SK-MEL-5 (cell line): ENCODE measurements at places on chromosomes 12 and 14.

- DNase-seq = no peak
Measured at GRCh38 chr12:100254876-100255275, 12.0 kb downstream of the DEPDC4 start.

GRCh38 chr14:35223927-35224326, 68.3 kb upstream of the PSMA6 start:
- DNase-seq = no peak

DNA sequence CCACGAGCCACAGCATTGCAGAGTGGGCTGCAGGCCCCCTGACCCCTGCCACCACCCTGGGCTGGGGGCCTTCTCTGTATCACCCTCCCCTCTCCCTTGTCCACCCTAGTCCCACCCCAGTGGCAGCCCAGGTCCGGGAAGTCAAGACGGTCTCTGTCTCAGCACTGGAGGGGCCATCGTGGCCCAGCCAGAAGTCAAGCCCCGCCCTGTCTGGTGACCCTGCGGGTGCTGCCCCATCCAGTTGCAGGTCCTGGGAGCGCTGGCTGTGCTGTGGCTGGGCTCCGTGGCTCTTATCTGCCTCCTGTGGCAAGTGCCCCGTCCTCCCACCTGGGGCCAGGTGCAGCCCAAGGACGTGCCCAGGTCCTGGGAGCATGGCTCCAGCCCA, 2.7 kb downstream of the PLD4 start:
- DNase-seq = no peak

- DNase-seq = no peak
Measured at GRCh38 chr14:53016491-53016890, 65.6 kb upstream of the FERMT2 start.

DNA sequence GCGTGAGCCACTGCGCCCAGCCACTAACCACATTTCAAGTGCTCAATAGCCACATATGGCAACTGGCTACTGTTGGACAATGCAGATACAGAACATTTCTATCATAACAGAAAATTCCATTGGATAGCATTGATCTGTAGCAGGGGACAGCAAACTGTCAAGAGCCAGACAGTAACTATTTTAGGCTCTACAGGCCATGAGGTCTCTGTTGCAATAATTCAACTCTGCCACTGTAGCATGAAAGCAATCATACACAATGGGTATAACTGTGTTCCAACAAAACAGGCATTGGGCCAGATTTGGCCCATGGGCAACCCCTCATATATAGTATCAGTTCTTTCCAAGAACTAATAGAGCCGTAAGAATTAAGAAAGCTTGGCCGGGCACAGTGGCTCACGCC, 8.0 kb downstream of the CSRNP2 start:
- peak; percentile 91 for DNase-seq

DNA sequence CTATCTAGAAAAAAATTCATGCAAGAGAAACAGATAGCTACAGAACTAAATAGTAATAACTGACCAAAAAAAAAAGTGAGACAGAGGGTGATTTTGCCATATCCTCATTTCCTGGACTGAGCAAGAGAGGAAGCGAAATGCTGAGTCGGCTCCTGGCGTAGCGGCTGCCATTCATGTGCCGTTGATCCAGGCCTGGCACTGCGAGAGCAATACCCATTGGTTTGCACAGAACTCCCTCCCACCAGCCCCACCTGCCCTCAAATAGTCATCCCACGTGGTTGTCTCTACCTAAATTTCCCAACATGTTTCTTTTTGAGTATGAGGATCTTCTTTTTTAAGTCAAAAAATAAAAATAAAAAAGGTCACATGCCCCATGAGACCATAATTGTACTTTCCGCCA, 9.4 kb upstream of the WNT5B start:
- no peak for DNase-seq

DNA sequence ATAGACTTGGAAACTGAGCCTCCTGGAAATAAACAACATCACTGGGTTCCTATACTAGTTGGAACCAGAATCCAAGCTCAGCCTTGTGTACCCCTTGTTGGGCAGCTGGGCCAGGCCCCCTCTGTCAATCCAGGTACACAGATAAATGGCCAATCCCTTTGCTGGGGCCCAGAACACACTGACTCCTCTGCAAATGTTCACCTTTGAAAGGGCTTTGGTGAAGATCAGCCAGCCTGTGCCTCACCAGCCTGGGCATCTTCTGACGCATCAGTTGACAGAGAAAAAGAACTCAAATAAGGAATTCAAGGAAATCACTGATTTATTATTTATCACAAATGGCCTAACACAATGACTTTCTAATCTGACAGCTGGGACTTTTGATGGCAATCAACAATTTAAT, 1090.2 kb downstream of the BCL11B start:
- no peak for DNase-seq

DNA sequence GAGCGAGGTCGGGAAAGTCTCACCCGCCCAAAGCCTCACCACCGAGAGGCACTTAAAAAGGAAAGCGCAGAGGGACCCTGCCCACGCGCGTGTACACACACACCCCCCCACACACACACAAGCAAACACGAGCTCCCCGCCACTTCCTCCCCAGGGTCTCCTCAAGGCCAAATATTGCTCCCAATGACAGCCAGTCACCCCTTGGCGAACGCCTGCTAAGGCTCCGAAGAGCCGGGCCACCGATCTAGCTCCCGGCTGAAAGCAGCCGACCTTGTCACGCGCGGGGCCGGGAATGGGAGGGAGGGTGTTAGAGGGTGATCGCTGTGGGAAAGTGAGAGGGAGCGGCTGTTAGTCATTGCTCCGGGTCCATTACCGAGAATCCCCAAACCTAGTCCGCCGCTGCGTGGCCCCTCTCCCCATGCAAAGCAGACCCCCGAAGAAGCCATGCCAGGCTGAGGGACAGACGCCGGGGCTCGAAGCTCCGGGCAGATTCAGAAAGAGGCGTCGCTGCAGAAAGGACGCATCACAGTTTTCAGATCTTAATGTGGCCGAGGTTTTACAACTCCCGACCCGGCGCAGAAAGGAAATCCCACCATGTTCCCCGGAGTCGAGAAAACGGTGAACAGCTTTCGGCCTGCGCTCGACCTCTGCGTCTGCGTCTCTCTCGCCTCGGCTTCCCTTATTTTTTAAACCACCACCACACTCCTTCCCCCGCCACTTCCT, 2.6 kb downstream of the BMP4 start:
- DNase-seq = peak; percentile 17

GRCh38 chr14:87002776-87003175, 990.2 kb downstream of the GALC start:
- peak; percentile 21 for DNase-seq

DNA sequence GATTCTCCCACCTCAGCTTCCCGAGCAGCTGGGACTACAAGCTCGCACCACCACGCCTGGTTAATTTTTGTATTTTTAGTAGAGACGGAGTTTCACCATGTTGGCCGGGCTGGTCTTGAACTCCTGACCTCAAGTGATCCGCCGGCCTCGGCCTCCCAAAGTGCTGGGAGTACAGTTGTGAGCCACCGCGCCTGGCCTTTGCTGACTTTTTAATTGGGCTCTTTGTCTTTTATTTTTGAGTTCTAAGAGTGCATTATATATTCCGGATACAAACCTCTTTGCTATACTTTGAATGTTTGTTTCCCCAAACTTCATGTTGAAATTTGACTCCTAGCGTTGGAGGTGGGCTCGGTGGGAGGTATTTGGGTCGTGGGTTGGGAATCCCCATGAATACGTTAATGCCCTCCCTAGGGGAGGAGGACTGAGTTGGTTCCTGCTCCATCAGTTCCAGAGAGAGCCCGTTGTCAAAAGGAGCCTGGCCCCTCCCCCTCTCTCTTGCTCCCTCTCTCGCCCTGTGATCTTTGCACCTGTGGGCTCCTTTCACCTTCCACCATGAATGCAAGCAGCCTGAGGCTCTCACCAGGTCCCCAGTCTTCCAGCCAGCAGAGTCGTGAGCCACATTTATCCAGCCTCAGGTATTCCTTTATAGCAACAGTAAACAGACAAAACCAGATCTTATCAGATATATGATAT, 103.2 kb upstream of the EVL start:
- DNase-seq = no peak

DNA sequence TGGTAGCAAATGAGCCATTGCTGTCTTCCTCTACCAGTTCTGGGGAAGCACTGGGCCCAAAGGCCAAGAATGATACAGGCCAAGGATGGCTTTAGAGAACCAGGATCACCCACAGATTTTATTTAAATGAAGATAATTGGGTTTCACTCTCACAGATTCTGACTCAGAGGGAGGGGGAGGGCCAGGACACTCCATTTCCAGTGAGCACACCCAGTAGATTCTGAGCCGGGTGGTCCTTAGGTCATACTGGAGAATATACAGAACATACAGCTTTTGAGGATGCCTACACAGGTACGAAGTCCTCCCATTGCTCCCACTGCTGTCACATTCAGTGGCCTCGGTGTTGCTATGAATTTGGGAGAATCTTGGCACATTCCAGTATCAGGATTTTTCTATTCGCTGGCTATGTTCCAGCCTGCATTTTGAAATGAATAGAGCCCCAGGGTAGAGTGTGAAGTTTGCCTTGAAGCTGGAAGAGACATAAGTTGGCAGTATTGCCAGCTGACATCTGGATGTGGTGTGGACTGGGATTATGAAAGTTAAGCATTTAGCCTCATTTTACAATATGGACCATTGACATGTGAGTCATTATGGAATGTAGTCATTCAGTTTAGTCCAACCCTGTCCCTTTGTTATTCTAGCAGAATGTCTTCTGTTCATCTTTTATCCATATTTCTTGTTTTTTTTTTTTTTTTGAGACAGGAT, 45.8 kb upstream of the POC1B start:
- no peak for DNase-seq

GRCh38 chr12:27013611-27014084, 536 bp downstream of the TM7SF3 start:
- peak; percentile 42 for DNase-seq

DNA sequence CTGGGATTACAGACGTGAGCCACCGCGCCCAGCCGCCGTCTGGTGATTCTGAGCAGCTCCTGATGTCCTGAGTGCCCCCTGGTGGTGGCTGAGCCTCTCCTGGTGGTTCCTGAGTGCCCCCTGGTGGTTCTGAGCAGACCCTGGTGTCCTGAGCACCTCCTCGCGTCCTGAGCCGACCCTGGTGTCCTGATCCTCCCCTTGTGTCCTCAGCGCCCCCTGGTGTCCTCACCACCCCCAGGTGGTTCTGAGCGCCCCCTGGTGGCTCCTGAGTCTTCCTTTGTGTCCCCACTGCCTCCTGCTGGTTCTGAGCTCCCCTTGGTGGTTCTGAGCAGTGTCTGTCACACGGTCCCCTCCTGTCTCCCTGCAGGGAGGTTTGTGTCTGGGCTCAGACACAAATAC, 1304.9 kb downstream of the TMEM121 start:
- DNase-seq = peak; percentile 24

- no peak for DNase-seq
Measured at GRCh38 chr12:119406308-119406707, 71.8 kb downstream of the CCDC60 start.

DNA sequence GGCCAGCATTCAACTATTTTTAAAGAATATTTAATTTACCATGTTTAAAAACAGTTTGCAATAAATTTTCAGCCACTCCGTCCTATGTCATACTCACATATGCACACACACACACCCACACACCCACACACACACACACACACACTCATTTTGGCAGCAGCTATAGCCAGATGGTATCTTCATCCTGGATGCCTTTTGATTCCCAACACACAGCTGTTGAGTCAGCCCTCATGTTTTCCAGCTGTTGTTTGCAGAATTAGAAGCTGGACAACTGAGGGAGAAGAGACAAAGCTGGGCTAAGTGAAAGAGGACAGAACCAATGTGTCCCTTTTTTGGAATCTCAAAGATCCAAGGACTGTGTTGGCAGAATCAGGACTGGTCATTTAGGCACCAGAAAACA, 80.0 kb upstream of the EGLN3 start:
- DNase-seq = no peak

- DNase-seq = no peak
Measured at GRCh38 chr12:121232977-121233627, 23.2 kb downstream of the P2RX4 start.

DNA sequence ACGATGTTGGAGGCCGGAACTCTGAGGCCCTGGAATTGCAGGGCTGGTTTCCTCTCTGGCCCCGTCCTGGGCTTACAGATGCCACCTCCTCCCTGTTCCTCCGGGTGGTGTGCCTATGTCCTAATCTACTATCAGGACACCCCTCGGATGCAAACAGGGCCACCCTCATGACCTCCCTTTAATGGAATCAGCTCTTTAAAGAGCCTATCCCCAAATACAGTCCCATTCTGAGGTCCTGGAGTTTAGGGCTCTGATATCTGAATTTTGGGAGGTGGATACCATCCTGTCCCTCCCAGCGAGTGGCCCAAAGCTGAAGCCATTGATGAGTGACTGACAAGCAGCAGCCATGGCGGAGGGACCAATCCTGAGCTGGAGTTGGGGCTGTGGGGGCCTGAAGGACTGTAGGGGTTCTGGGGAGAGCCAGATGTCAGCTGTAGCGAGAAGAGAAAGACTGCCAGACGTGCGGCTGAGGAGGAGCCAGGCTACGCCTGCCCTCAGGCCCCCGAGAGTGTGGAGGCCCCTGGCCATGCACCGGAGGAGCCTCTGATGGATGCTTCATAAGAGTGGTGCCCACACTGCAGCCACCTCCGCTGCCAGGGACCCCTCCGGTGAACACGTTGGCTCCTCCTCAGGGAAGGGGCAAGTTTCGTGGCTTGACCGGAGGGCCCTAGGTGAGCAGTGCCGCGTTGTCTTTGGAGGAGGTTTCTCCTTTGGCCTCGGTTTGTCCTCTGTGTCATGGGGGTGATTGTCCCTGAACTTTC, 100.2 kb downstream of the KIF26A start:
- DNase-seq = no peak

DNA sequence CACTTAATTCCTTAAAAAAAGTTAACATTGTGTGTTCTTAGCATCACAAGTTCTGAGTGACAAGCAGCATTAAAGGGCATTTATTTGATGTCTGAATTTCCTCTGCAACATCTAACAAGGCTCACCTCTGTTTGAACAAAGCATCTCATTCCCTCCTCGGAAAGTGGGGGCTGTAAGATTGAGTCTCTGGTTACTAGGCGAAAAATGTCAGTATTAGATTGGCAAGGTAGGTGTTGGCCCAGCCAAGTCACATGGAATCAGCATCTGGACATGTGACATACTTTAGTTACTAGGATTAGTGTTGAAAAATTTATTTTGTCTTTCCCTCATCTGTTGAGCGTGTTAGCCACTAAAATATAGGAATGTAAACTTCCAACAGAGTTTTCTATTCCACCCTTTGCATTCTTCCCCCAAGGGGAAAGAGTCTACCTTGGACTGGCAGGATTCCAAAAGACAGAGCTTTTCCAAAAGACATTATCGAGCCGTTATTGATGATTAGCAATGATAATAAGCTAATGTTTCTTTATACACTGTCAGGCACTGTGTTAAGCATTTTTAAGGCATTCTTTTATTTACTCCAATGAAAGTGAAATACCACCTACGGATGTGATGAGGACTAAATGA, 194.9 kb upstream of the BTG1 start:
- peak; percentile 44 for DNase-seq

GRCh38 chr12:118325081-118325480, 47.6 kb downstream of the TAOK3 start:
- no peak for DNase-seq

GRCh38 chr12:7130701-7131501, 730 bp downstream of the CLSTN3 start:
- peak; percentile 16 for DNase-seq
